ENCODE measurements at places on chromosomes 12 and 14. TPM values are rescaled to one million over a fixed set of nuclear protein-coding genes. Genes with fewer than 3 reads are reported as not detected.
A peak's percentile ranks its signal among the peaks of the same experiment; 100 is the strongest.

DNA sequence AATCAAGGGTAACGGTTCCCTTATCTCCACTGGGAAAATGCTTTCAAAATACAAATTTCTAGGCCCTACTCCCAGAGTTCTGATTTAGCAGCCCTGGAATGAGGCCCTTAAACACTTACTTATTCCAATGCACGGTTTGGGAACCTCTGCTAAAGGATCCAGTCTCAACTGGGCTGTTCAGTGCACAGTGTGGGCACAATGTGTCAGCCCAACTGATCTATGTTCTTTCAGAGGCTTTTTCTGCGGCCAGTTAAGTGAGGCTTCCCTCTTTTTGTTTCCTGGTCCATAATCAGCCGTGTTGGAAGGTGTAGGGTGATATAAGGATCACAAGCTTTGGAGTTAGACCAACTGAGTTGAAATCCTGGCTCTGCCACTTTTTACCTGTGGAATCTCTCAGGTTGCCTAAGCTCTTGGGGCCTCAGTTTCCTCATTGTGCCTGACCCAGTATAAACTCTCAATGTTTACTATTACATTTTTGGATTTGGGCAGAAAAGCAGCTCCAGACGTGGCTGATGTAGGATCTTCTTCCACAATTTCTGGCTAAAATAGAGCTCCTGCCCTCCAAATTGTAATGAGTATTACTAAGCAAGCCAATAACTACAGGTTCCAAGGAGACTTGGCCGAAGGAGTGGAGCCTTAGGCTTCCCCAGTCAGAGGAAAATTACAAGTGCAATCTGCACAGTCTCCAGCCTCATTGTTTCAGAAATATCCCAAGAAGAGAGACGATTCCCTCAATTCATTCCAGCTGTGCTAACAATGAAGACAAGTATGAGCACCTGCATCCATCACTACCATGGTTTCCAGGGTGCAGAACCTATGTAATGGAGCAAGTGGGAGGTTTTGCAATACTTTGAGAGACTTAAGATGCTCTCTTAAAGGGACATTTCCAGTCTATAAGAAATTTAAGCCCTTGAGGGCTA, 2.3 kb upstream of the ANGEL1 start:
- DNase-seq: no peak

DNA sequence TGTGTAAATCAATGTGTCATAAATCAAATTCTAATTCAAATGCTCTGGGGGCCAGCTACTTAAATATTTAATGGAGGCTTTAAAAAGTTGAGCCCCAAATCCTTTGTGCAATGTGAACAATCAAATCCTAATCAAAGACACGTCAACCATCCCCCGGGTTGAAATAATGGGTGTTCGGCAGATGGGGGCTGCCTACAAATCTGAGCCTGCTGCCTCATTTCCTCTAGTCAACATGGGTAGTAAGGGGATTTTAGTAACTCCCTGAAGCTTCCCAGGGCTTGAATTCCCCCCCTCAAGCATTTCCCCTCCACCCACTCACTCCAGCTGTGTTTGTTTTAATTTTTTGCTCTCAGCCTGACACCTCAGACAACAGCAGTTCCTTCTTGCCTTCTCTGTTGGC, 37.8 kb downstream of the SRRM4 start:
- no peak for DNase-seq

DNA sequence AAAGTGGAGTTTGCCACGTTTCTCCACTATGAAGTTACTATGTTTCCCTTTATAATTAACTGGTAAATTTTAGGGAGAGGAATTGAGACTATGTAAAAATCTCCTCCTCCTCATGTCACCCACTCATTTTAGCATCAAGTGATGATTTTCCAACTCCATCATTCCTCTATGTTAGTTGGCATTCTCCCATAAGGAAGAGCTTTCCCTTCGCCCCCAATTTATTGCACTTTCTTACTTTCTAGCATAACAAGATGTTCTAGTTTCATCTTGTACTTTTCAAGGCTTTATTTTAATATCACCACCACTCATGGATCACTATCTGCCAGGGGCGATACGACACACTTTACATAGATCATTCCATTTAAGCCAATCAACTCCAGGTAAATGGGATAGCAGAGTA, 97.1 kb downstream of the RPS6KA5 start:
- DNase-seq: no peak

Gene PTPRQ
- total RNA-seq: not detected

DNA sequence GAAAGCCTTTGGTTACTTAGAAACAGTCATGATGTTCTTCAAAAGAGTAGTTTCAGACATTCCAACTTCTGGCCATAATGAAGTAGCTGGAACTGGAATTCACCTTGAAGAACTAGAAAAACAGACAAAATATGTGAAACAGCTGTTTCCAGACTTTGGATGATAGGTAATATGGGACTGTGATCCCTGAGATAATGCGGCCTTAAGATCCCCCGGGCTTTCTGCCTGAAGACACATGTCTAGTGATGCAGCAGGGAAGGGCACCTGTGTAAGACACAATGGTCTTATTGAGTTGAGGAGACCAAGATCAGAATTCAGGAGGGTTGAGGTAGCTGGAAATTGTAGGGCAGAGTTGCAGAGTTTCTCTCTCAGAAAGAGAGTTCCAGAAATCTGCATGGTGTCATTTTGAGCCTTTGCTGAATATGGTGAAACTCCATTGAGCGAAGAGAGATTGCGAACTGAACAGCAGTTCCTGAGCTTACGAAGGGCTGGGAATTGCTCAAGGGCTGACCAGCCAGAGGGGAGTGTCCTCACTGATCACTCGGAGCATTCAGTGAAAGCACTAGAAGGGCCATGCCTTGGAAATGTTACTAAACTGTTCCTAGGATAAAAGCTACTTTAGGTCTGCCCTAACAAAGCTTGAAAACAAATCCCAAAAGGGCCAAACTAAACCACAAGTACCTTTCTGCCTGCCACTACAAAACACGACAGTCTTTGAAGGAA, 41.7 kb upstream of the FRS2 start:
- DNase-seq: no peak

GRCh38 chr12:69932154-69932553, 107.1 kb downstream of the MYRFL start:
- no peak for DNase-seq

DNA sequence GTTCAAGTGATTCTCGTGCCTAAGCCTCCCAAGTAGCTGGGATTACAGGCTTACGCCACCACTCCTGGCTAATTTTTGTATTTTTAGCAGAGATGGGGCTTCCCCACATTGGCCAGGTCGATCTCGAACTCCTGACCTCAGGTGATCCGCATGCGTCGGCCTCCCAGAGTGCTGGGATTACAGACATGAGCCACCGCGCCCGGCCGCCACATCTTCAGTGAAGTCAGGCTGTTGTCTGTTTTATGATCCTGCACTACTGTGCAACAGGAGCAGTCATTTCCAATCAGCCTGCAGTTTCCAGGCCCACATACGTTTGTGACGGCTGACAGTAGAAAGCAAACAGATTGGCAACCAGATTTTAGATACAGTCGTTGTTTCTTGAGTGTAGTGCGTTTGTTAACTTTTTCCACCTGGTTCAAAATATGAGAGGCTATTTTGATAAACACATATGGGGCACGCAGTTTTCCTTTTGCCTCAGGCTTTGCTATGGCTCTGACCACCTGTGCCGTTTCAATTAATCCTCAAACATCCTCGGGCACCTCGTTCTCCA, 74.8 kb downstream of the LGMN start:
- peak; percentile 15 for DNase-seq

GRCh38 chr14:54718046-54718445, 151.1 kb downstream of the SAMD4A start:
- no peak for DNase-seq

DNA sequence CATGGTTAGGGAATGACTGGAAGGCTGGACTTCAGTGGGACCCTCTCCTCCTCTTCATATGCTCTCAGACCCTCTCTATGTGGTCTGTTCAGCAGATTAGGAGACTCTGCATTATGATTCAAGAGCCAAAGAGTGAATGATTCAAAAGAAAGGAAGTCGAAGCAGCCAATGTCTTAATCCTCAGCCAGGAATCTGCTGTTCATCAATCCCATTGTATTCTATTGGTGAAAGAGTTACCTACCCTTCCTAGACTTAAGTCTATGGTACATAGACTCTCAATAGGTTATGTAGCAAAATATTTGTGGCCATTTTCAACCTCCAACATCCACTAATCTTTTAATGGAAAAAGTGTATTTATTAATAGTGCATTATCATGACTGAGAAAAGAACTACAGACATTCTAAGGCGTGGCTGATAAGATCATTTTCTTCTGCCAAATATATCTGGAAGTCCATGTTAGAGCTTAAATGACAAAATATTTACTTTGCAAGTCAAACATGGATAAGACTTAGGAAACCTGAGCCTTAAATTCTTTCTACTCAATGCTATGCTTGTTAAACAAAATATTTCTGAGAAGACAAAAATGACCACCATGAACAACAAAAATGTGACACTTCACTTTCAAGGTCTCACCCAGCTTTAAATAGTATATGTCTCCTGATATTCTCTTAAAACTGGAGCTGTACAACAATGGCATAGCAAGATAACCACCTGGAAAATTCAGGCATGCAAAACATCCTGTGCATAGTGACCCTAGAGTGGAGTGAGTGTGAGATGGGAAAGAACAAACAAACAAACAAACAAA, 1100.6 kb downstream of the GALC start:
- DNase-seq: no peak

DNA sequence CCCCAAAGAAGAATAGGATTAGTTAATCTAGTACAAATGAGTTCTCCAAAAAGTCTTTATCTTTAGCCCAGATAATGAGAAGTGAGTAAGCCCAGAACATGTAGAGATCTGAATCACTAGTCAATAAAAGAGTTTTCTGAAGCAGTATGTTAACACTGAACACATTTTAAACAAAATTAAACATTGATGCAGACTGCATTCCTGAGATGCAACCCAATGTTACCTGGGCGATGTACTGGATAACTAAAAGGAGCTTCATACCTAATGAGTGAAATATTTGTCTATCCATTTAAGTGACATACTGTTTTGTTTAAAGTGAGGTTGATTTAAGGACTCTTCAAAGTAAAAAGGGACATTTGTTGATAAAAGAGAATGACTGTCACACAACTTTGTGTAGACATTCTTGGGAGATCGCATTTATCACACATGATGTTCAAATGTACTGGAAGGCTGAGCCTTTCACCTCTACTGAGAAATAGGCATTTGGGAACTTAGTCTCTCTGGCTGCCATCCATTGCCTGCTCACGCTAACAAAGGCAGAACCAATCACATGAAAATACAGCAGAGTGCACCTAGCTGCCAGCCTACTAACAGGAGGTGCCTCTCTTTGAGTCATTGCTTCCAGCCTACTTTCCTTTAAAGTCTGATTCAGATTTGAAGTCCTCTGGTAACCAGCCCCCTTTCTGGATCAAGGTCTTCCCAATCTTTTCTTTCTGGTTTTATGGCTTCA, 287.7 kb downstream of the BTG1 start:
- DNase-seq: no peak

DNA sequence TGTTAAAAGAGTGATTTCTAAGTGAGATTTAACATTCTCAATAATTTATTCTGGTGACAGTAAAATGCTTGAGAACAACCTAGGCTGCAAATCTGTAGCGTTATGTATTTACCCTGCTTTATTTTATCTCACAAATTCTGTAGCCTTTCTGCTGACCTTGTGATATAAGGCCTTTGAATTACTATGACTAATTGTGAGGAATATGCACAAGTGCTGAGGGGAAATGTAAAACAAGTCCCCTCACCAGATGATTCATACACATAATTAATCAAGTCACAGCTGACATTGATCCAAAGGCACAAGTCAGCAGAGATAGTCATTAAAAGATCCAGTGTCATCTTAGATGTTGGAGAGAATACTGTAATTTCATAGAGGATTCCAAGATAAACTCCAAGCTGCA, 992.7 kb upstream of the USP15 start:
- DNase-seq: no peak

- DNase-seq: no peak
Measured at GRCh38 chr12:27968972-27969623, 3.4 kb downstream of the PTHLH start.

DNA sequence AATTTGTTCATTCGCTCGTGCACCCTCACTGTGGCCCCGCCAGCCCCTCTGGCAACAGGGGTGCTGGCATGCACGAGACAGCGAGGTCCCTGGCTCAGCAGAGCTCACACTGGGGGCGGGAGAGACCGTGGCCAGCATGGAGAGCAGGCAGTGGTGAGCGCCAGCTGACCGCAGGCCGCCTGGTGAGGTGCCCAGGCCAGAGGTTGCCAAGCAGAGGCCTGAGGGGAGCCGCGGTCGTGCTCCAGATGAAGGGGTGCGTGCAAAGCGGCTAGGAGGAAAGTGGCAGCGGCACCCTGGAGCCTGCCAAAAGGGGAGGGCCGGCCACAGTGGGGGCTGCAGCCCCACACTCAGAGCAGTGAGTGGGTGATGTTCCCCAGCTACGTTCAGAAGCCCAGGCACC, 56.1 kb downstream of the CDC42BPB start:
- no peak for DNase-seq

DNA sequence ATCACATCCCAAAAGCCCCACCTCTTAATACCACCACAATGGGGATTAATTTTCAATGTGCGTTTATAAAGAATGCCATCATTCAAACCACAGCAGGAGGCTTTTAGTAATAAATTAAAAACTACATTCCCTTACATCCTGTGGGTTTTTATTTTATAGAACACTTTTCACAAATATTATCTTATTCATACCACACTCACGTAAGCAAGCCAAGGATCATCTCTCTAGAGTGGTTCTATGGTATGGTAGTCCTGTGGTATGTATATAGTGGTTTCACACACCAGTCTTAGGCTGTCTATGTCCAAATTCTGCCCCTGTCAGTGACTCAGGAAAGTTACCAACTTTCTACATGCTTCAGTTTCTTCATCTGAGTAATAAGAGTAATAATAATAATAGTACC, 100.2 kb downstream of the GALC start:
- DNase-seq: no peak

DNA sequence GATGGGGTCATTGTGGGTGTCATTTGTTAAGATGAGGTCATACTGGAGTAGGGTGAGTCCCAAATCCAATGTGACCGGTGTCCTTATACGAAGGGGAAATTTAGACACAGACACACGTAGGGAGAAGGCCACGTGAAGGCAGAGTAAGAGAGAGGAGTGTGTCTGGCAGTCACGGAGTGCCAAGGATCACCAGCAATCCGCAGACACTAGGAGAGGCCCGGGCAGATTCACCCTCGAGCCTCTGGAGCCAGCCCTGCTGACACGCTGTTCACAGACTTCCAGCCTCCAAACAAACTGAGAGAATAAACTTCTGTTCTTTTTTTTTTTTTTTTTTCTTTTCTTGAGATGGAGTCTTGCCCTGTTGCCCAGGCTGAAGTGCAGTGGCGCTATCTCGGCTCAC, 24.9 kb downstream of the BRI3BP start:
- no peak for DNase-seq

- DNase-seq: peak; percentile 52
Measured at GRCh38 chr14:24296341-24297157, 3.0 kb downstream of the DHRS1 start.

DNA sequence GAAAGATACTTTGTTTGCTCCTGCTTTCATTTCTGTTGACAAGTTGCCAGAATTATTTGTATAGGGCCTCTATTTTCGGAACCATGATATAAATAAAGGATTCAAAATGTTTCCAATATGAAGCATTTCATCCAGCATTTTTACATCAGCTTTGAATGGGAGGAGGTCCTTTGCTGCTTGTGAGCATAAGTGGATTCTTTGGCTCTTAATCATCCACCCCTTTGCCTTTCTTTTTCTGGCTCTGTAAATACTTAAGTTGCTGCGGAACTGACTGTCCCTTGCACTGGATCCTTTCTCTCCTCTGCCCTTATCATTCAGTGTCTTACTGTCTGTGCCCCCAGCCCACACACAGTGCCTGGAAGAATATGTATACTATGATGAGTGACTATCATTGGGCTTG, 357.3 kb upstream of the RGS6 start:
- no peak for DNase-seq

- no peak for DNase-seq
Measured at GRCh38 chr14:105091517-105092170, 26.4 kb upstream of the GPR132 start.

Gene LGALS3
- total RNA-seq: 54.5 TPM

Gene TAS2R7
- not detected for total RNA-seq

Gene ABHD12B
- total RNA-seq: not detected
